A549 (cell line): ENCODE measurements at places on chromosomes 6 and 20.

DNA sequence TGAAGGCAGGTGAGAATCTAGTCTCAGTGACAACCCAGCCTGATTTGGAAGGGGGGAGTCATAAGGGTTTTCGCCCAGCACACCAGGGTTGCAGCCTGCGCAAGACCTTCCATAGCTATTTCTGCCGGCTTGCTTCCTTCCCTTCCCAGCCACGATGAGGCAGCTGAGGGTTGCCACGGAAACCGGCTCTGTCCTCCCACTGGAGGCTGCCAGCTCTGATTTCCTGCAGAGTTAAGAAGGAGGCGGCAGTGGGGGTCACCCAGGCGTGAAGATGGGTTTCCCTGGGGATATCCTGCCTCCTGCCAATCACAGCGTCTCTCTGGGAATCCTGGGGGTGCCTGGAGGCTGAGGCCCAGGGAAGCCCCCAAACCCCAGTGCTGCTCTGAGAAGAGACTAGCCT lies 23.1 kb upstream of the KCNB1 start:
- DNase-seq = no peak

DNA sequence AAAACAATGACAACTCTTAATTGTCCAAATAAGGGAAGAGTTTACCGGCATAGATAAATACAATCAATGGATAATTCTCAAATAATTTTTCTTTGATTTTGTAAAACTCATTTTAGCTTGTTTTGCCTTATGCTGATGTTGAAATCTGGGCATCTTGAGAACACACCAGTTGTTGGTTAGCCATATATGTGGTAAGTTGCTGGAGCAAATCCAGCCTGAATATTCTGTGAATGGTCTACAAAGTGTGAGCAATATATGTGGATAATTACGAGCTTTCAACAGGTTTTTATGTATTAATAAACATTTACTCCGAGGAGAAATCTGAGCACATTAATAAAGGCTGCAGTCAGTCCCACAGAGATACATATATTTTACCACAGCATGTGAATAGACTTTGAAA lies 423.6 kb downstream of the BCKDHB start:
- DNase-seq = no peak

- no peak for DNase-seq
Measured at GRCh38 chr6:44251576-44252524, 4.9 kb downstream of the HSP90AB1 start.

GRCh38 chr6:13492357-13492756 lies 5.0 kb upstream of the GFOD1 start:
- no peak for DNase-seq

DNA sequence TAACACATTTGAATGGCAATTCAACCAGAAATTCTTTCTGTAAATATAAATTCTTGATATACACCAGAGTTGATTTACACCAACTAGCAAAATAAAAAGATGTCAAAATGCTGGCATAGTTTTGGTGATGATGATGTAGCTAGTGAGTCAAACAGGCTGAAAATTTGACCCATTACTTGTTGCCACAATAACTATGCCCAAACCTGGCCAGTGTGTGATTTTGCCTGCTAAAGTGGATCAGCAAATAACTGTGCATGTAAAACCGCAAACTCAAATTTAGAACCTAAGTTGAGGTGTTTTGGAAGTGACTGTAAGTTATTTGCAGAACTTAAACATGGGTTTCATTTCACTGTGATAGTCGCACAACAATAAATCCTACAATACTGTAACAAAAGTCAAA lies 125.9 kb downstream of the KIF6 start:
- no peak for DNase-seq

- DNase-seq = no peak
Measured at GRCh38 chr6:82861121-82861520, 204.5 kb downstream of the UBE3D start.

GRCh38 chr6:137962725-137963124 lies 95.7 kb downstream of the TNFAIP3 start:
- no peak for DNase-seq

DNA sequence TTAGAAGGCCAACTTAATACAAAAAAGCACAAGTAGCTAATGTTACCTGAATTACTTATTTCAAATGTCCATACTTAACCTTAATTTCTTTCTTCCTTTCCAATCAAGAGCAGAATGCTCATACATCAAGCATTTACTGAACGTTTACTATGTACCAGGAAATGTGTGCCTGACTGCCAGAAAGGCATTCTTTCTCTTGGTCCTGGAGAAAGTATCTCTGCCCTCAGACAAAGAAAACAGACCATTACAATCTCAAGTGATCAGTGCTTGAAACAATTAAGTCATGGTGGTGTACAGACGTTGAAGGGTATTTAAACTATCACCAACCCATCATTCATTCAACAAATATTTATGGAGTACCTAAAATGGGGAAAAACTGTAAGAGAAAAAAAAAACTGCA lies 26.4 kb downstream of the CSNK2A1 start:
- no peak for DNase-seq

DNA sequence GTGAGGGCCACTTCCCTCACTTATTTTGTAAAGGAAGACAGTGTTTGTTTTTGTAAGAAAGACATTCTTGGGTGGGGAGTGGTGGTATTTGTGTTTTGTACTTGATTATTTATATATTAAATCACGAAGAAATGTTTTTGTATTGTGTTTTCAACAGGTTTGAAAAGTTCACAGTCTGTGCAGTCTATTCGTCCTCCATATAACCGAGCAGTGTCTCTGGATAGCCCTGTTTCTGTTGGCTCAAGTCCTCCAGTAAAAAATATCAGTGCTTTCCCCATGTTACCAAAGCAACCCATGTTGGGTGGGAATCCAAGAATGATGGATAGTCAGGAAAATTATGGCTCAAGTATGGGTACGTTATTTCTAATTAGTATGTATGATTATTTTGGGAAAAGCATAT lies 137.2 kb downstream of the NCOA3 start:
- no peak for DNase-seq

DNA sequence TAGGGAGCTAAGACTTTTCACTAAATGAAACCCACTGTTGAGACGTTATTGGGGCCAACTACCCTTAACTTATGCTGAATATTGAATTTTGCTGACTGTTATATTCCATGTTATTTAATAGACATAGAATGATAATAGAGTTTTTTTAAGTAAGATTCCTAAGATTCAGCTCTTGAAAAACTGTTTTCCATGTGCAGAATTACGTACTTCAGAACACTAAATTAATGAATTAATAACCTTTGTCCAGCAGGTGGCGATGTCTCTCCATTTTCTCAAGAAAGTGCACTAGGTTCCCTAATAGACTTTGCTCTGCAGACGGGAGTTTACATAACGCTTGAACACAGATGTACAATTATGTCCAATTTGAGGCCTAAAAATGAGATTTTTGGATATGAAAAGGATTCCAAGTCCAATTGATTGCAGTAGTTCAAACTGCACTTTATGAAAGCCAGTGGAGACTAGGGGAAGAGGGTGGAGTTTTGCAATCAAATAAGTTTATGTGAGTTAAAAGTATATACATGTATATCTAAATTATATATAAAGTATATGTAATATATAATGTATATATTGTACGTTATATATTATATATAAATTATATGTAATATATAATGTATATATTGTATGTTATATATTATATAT lies 282.1 kb downstream of the UST start:
- DNase-seq = peak; percentile 32

DNA sequence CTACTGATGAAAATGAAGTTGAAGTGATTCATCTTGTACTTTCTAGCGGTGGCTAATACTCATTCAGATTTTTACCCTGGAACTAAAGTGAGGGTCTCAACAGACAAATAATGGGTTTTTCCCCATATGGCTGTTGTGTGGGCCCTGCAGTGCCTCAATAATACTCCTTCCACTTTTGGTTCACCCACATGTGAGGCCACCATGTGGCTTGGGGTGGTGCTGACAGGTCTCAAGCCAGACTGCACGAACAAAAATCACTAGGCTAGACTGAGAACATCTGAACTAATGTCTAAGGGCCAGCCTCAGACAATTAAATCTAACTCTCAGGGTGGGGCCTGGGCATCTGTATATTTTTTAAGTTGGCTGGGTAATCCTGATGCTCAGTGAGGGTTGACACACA lies 7.9 kb upstream of the COL12A1 start:
- no peak for DNase-seq

- DNase-seq = no peak
Measured at GRCh38 chr20:51678026-51678697, 90.0 kb downstream of the ATP9A start.

- no peak for DNase-seq
Measured at GRCh38 chr6:119353696-119354095, 4.1 kb upstream of the MAN1A1 start.

GRCh38 chr20:22374066-22374465 lies 210.3 kb downstream of the FOXA2 start:
- no peak for DNase-seq

DNA sequence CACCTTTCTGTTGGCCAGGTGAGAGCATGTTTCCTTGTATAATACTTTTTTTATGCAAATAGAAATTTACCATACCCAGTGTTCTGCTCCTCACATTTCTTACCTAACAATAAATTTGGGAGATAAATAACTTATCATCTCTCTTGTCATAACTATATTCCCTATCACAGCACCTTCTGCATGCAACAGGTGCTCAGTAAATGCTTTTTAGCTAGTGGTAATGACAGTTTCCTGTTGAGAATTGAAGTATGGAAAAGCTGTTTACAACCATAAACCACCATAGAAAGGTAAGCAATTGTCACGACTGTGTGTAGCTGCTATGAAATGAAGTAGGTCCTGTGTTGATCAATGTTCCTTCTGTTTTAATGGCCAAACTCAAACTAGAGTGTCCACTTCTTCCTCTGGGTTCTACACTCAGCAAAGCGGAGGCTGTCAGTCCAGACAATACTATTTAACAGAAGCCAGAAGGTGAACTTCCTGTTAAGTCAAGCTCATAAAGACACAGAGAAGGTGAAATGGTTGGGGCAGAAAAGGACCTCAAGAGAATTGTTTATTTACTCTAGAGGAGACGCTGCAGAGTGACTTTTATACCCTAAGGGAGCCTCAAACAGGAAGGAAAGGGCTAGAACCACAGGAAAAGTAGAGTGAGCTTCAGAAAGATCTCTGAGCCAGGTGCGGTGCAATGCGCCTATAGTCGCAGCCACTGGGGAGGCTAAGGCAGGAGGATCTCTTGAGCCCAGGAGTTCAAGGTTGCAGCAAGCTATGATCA lies 84.0 kb upstream of the SLC22A16 start:
- DNase-seq = no peak

DNA sequence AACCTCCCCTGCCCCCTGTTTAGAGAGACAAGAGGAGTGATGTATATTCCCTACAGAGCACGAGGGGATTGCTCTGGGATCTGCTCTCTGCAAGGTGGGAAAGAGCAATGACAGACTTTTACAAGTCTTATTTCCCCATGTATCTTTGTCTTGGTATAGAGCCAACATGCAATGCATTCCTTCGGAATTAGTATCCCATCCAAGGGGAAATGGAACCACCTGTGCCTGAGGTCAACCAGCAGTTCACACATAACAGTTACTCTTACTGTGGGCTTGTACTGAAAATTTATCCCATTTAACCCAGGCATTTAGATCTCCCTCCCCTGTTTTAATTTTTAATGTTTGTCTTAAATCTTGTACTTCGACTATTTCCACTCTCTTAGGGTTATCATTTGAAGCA lies 250.4 kb downstream of the C6orf118 start:
- no peak for DNase-seq

GRCh38 chr6:160071805-160072690 lies 49.6 kb upstream of the SLC22A1 start:
- DNase-seq = no peak

GRCh38 chr6:11848852-11849731 lies 70.5 kb upstream of the ADTRP start:
- no peak for DNase-seq

- peak; percentile 77 for DNase-seq
Measured at GRCh38 chr6:37210313-37210968, 40.5 kb downstream of the PIM1 start.

DNA sequence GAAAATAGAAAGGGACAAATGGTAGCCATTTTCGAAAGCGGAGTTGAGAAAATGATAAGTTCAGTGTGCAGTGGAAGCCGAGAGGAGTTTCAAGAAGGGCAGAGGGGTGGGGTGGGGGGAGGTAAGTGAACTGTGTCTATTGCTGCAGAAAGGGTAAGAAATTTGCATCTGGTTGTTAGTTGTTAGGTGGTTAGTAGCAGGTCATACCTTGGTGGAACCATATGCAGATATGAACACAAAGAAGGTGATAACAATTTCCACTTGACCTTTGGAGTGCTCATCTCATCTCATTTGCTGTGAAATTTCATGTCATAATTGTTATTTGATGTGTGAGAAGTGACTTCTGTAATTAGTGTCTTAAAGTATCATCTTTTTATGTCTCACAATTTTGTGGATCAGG lies 288.2 kb downstream of the QKI start:
- no peak for DNase-seq

DNA sequence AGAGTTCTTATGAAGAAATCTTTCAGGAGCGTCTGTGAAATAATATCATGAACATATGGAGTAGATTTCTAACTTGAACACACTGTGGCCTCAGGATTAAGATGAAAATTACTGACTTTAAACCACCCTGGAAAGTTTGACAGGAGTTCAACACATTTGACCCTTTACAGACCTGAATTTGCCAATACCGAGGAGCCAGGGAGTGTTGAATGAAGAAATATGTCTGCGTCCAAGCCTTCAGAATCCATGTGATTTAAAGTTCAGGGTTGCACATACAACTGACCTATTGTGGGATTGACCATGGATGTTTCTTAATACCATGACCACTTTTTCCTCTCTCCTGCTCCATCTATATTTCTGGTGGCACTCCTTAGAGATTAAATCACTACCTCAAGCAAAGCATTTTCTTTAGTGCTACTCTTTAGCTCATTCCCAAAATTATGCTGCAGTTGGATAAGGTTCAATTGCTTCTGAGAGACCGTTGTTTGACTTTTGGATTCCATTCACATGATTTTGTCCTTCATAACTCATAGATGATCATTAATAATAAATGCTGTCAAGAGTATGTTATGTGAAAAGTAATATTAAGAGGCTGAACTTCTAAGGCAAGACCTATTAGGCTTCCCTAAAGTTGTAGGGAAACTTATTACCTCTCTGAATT lies 57.4 kb downstream of the PRL start:
- DNase-seq = no peak

DNA sequence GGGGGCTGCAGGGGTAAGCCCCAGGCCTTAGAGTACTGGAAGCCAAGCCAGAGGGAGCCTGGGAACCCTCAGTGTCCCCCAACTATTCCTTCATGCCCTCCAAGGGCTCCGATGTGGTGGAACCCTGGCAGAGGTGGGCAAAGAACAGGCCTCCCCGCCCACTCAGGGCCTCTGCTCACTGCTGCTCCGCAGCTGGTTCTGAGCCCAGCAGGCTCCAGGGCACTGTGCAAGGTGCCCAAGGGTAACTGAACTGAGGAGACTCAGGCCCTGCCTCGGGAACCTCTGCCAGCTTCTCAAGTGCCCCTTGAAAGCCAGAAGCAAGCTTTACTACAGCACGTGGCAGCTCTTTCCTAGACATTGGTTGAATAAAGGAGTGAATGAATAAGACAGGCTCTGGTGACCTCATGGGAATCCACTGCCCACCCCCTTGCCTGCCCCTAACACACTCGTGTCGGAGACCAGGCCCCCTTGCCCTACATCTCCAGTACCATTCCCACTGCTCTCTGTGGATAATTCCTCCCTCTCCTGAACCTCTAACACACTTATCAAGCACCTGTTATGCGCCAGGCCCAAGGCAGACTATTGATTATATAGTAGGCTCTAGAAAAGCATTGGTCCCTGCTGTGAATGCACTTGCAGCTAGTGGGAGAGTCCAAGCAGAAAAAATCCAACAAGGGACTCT lies 55.0 kb downstream of the TOX2 start:
- no peak for DNase-seq
